T-helper 2 cell treated with Interferon-gamma antibody and Interleukin-4, amounts not matched to agents 100 ng/mL and 5 ng/mL, for 36 hours (primary cell): ENCODE measurements at places on chromosomes 2 and 18. TPM values are rescaled to one million over a fixed set of nuclear protein-coding genes. Genes with fewer than 3 reads are reported as not detected.

FAM161A gene
- total RNA-seq = 3.5 and 3.7 TPM in 2 replicates

NYAP2 gene
- not detected in 2 replicates for total RNA-seq

UPP2 gene
- total RNA-seq = not detected in 2 replicates

HOXD13 gene
- total RNA-seq = not detected in 2 replicates

FIGN gene
- total RNA-seq = not detected in 2 replicates

DOK6 gene
- not detected in 2 replicates for total RNA-seq

GALM gene
- 51.0 and 54.2 TPM in 2 replicates for total RNA-seq

IL36B gene
- total RNA-seq = not detected in 2 replicates

EPB41L3 gene
- 1.6 and 1.8 TPM in 2 replicates for total RNA-seq

HS6ST1 gene
- 14.7 and 15.4 TPM in 2 replicates for total RNA-seq

FAM237A gene
- not detected in 2 replicates for total RNA-seq

SRD5A2 gene
- total RNA-seq = 0.05 TPM in 2 replicates

REL gene
- 18.2 TPM in 2 replicates for total RNA-seq

ATF2 gene
- total RNA-seq = 62.8 TPM in 2 replicates

SPRED2 gene
- total RNA-seq = 6.5 and 7.7 TPM in 2 replicates

CCDC141 gene
- 12.7 and 14.5 TPM in 2 replicates for total RNA-seq

AQP4 gene
- total RNA-seq = not detected in 2 replicates

SLC9A4 gene
- 0.11 and 0.18 TPM in 2 replicates for total RNA-seq

ABCG8 gene
- total RNA-seq = 0.09 TPM in 1 of 2 replicates, not detected in the other

CLEC4F gene
- not detected in 2 replicates for total RNA-seq

MAP3K19 gene
- not detected in 2 replicates for total RNA-seq

CCDC150 gene
- total RNA-seq = 9.0 and 9.6 TPM in 2 replicates

STPG4 gene
- total RNA-seq = 0.30 and 0.50 TPM in 2 replicates

PTPRN gene
- total RNA-seq = not detected in 2 replicates

GPAT2 gene
- total RNA-seq = 12.9 and 13.0 TPM in 2 replicates

STAT4 gene
- total RNA-seq = 91.2 and 93.2 TPM in 2 replicates

TRIM43 gene
- total RNA-seq = 0.59 and 0.73 TPM in 2 replicates

DSG3 gene
- not detected in 2 replicates for total RNA-seq

FASTKD1 gene
- 44.5 and 48.4 TPM in 2 replicates for total RNA-seq

SMARCAL1 gene
- 27.3 and 27.9 TPM in 2 replicates for total RNA-seq

ASPRV1 gene
- 1.3 and 1.5 TPM in 2 replicates for total RNA-seq

MYCN gene
- 0.09 TPM in 1 of 2 replicates, not detected in the other for total RNA-seq

IL36G gene
- total RNA-seq = not detected in 2 replicates

MEP1B gene
- total RNA-seq = 0.07 and 0.11 TPM in 2 replicates

DAW1 gene
- total RNA-seq = not detected in 2 replicates

NCKAP5 gene
- not detected in 2 replicates for total RNA-seq

ANKRD62 gene
- total RNA-seq = not detected in 2 replicates

CDH20 gene
- total RNA-seq = not detected in 2 replicates

DSG4 gene
- total RNA-seq = not detected in 2 replicates

NXPH2 gene
- not detected in 2 replicates for total RNA-seq

NTSR2 gene
- not detected in 2 replicates for total RNA-seq

DLGAP1 gene
- total RNA-seq = not detected in 2 replicates

MARCHF4 gene
- not detected in 2 replicates for total RNA-seq

AQP12B gene
- not detected in 2 replicates for total RNA-seq

PPP1R1C gene
- 0.48 TPM in 1 of 2 replicates, not detected in the other for total RNA-seq

ANKRD30BL gene
- not detected in 2 replicates for total RNA-seq

SKOR2 gene
- not detected in 2 replicates for total RNA-seq

KIF1A gene
- total RNA-seq = 0.41 and 0.43 TPM in 2 replicates

ARL6IP6 gene
- 41.3 and 43.2 TPM in 2 replicates for total RNA-seq

HYCC2 gene
- 31.8 and 33.2 TPM in 2 replicates for total RNA-seq

GCG gene
- not detected in 2 replicates for total RNA-seq

ELOA2 gene
- total RNA-seq = not detected in 2 replicates

FRZB gene
- total RNA-seq = not detected in 2 replicates

ANKRD30B gene
- not detected in 2 replicates for total RNA-seq
